ENCODE measurements at places on chromosomes 5 and 9.
A peak's percentile ranks its signal among the peaks of the same experiment; 100 is the strongest.

- DNase-seq = no peak
Observed at GRCh38 chr9:98667005-98667640, 41.6 kb downstream of the GABBR2 start.

DNA sequence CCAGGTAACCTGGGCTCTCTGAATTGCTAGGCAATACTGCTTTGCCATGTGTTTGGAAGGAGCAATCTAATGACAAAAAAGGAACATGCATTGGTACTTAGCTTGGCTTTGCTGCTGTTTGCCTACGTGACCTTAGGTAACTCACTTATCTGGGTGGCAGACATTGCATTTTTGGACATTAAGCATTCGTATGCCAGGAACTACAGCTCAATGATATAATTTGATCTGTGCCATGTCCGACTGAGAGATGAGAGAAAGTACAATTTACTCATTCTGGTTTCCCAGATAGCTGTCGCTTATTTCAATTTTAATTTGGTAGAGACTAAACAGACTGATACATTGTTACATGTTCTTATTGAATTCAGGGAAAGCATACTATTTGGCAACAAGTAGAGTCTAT, 63.2 kb upstream of the FRRS1L start:
- no peak for DNase-seq

- DNase-seq = no peak
Observed at GRCh38 chr9:79129865-79130480, 441.8 kb upstream of the TLE4 start.

- DNase-seq = no peak
Observed at GRCh38 chr5:163094492-163095180, 342.8 kb upstream of the CCNG1 start.

DNA sequence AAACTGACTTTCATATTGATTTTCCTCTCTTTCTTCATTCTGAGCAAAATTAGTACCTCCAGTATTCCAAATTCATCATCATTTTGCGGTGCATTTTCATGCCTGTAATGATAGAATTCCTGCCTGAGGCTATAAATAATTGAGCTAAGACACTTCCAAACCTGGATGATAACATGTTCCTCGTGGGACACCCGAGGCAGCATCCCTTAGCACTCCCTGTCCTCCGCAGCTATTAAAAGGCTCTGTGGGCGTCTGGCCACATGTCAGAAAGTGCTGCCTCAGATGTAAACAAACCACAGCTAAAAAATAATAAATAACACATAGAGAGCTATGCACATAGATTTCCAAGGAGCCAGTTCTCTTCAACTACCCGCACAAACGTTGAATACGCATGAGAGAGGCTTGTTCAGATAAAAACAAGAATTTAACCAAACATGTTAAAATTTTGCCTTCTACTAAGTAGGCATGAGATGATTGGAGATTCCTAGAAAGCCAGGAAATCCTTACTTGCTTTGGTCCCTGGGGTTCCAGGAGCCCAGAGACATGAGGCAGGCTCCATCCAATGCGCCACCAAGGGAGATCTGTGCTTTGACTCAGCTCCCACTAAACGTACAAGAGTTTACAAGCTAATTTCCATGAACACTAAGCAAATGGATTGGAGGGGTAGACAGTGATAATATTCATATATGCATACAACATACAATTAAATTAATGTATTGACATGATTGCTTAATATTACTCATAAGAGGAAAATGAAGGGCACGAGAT, 82.7 kb downstream of the SHC3 start:
- DNase-seq = no peak

GRCh38 chr5:14075937-14076336, 67.2 kb upstream of the TRIO start:
- no peak for DNase-seq

DNA sequence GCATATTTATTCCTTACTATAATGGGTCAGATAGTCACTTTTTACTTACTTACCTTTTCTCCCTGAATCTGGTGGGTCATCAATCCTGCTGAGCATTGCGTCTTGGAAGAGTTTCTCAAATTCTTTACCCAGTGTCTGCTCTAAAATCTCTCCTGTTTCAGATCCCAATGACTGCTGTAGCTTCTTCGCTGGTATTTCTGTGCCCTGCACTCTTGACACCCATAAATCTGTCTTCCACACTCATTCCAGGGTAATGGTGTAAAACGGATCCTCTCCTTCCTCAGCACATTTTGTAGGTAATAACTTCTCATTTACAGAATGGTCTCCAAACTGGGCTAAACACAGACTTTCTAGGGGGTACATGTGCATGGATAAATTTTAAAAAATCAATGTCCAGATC, 407.4 kb downstream of the DMAC1 start:
- DNase-seq = no peak

DNA sequence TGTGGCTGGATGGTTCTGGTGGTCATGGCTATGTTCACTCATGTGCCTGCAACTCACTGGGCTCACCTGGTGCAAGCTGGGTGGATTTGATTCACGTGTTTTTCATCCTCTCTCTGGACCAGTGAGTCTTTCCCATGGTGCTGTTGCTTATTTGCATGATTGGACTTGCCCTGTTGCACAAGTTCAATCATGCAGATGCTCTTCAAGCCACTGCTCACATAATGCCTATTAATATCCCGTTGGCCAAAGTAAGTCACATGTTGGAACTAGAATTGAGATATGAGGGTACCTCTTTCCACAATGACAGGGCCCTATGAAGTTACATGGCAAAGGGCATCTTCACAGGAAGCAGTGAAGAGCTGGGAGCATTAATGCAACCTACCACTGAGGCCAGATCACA, 26.5 kb upstream of the MROH2B start:
- DNase-seq = peak; percentile 33

DNA sequence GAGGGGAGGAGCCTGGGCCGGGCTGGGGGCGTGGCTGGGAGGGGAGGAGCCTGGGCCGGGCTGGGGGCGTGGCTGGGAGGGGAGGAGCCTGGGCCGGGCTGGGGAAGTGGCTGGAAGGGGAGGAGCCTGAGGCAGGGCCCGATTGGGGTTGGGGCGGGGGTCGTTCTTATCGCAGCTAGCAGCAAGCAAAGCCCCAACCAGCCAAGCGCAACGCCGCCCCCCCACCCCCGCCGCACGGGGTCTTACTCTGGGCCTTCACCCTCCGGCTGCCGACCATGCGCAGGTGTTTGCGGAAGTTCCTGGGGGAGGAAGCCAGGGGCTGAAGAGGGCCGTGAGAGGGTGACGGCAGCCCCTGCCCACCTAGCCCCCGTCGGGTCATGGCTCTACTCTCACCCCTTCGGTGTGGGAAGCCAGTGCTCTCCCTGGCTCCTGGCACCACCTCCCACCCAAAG, 5.0 kb downstream of the NSMF start:
- DNase-seq = no peak

DNA sequence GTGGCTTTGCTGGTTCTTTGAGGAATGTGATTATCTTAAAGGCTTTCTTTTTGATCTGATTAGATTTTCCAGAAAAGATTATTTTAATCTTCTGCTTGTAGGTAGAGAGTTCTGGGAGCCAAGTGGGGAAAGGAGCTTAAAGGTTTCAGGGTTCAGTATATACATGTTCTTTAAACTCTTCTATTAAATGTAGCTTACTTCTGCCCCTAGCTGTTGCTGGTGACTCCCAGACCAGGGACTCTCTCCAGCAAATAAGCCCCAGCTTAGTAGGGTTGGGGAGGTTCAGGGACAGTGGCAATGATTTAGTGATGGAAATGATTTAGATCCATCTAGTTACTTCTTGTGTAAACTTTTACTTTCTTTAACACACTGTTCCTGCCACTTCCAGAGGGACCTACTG, 72.2 kb downstream of the SLC12A2 start:
- DNase-seq = no peak

DNA sequence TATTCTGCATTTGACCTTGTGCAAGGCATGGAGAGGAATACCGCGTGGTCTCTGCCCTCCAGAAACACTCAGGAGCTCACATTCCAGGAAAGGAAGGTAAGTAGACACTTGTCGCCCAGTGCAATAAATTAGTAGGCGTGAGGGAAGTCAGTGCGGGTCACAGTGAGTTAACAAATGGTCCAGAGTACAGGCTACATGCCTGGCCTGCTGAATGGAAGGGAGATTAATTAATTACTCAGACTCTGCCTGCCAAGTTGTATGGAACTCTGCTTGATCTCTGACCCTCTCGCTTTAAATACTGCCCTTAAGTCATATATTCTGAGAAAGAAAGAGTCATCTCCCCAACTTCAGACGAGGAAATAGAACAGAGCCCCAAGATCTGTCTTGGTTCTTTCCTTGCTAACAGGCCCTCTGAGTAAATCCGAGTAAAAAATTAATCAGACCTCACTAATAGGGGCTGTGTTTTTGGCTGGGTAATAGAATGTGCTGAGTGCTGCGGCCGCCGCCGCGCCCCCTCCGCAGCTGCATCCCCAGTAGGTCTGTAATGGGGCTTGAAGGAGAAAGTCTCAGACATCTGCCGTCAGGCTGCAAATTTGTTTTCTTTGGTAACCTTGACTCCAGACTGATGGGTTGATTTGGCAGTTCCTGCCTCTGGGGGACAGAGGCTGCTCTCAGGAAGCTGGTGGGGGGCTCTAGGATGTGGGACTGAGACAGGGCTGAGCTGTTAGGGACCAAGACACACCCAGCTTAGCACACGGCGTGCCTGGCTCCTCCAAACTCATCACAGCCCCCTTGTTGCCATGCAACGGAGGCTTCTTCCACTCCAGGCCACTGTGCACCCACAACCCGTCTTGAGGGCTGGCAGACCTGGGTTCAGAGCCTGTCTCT, 144.4 kb downstream of the NSG2 start:
- DNase-seq = no peak

GRCh38 chr9:76904661-76905457, 1.1 kb downstream of the PRUNE2 start:
- no peak for DNase-seq

DNA sequence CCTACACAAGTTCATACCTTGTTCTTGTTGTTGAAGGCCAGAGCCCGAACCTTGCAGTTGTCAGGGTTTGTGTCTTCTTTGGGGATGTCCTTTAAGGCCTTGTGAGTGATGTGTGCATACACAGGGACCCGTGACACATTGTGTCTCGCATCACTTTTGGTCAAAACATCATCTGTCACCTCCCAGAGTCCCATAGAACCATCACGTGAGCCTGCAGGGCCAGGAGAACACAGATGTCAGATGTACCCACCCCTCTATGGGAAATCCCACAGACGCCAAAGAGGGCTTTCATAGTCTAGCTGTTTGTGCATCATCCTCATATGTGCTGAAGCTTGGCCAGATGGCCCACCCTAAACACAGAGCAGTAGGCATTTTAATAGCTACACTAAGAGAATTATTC, 28.2 kb downstream of the DCAF12 start:
- DNase-seq = no peak

- DNase-seq = no peak
Observed at GRCh38 chr5:2981035-2981434, 229.6 kb upstream of the IRX2 start.

GRCh38 chr5:109574985-109575384, 114.7 kb upstream of the MAN2A1 start:
- no peak for DNase-seq

DNA sequence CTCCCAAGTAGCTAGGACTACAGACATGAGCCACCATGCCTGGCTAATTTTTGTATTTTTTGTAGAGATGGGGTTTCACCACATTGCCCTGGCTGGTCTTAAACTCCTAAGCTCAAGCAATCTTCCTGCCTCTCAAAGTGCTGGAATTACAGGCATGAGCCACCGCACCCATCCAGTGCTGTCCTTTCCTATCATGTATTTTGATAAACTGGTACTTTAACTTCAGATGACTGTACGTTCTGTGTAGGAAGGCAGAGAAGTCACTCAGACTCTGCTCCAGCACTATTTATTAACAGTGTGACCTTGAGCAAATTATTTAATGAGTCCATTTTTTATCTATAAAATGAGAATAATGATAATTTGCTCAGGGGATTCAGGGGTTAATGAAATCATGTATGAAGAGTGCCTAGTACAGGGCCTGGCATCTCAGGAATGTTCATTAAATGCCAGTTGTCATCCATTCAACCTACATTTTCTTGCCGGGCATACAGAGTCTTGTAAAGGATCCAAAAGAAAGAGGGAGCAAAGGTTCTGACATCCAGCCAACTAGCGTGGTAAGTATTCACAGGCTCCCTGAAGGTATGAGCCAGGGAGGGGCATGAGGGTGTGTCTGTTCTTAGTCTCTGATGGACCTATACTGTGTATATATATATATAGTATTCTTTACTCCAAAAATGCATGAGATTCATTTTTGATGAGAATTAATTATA, 201.9 kb downstream of the PBX3 start:
- DNase-seq = no peak

DNA sequence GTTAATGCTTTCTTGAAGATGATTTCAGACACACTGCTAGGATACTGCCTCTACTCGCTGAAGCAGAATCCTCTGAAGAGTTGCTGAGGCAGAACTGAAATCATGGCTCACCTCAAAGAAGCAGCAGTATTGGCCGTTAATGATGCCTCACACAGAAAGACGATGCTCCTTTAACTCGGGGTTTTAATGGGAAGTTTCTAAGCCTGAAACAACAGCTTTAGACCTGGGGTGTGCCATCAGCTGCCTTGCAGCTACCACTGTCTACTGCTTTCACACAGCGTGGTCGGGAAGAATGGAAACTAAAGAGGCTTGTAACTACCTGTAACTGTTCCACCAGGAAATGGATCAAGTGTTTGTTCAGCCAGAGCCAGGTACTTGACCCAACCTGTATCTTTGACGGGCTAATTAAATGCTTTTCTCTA, at the start of gene CTXN3:
Gene CTXN3 (plus strand): TSS at position 65 of the 422 bp plus-strand sequence. CDS start 8,440 bp downstream, outside the sequence.
- DNase-seq = peak; percentile 29

DNA sequence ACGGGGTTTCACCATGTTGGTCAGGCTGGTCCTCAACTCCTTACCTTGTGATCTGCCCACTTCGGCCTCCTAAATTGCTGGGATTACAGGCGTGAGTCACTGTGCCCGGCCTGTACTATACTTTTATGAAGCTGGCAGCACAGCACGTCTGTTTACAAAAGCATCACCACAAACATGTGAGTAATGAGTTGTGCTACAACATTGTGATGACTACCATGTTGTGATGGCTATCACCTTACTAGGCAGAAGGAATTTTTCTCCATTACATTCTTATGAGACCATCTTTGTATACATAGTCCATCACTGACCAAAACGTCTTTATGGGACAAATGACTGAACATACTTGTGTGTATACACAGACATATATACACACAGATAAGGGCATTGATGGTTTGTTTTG, 1019.0 kb downstream of the CDH18 start:
- peak; percentile 48 for DNase-seq

- DNase-seq = no peak
Observed at GRCh38 chr5:148858547-148858946, 32.1 kb downstream of the ADRB2 start.

GRCh38 chr5:139746691-139747582, 48.7 kb upstream of the PSD2 start:
- no peak for DNase-seq

Measured in epithelial cell of prostate (primary cell).